ENCODE measurements at places on chromosomes 4 and X. TPM values are rescaled to one million over a fixed set of nuclear protein-coding genes. Genes with fewer than 3 reads are reported as not detected.

ASB12 gene
- total RNA-seq = not detected

PF4V1 gene
- not detected for total RNA-seq

IL2RG gene
- 290 TPM for total RNA-seq

UGT2B17 gene
- total RNA-seq = not detected

SLC34A2 gene
- total RNA-seq = not detected

INTS6L gene
- 22.7 TPM for total RNA-seq

FAM236D gene
- not detected for total RNA-seq

SPATA18 gene
- not detected for total RNA-seq

Data from activated CD4-positive, alpha-beta memory T cell treated with anti-CD3 and anti-CD28 coated beads for 36 hours (primary cell).